ENCODE measurements at places on chromosomes 13 and 19.

GRCh38 chr13:44395976-44396694, 22.5 kb downstream of the SERP2 start:
- no peak for DNase-seq

- peak; percentile 74 for DNase-seq
Measured at GRCh38 chr19:52336117-52336790, at the start of gene ZNF610. TSS of gene ZNF610 (plus strand) at chr19:52336243. CDS start at chr19:52349173, 12,930 bp downstream.

GRCh38 chr19:16330368-16330801, 5.8 kb downstream of the KLF2 start:
- peak; percentile 82 for DNase-seq

GRCh38 chr19:49666120-49666444, 349 bp downstream of the BCL2L12 start:
- no peak for DNase-seq

GRCh38 chr13:21632196-21632595, 28.2 kb upstream of the MICU2 start:
- no peak for DNase-seq

DNA sequence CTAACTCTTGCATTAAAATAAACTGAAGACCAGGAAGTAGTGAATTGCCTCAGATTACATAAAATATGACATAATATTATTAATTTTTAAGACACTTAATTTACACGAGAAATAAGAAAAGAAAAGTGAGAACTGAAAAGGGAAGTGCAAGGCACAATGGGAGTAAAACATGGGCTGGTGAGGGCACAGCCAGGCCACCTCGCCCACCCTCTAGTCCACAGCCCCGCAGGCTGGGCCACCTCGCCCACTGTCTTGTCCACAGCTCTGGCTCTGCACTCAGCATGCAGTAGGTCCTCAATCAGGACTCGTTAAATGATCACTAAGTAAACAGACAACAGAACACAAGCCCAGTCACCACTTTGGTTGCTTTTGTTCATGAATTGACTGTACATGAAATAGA, 67.8 kb upstream of the ARHGEF7 start:
- DNase-seq = no peak

DNA sequence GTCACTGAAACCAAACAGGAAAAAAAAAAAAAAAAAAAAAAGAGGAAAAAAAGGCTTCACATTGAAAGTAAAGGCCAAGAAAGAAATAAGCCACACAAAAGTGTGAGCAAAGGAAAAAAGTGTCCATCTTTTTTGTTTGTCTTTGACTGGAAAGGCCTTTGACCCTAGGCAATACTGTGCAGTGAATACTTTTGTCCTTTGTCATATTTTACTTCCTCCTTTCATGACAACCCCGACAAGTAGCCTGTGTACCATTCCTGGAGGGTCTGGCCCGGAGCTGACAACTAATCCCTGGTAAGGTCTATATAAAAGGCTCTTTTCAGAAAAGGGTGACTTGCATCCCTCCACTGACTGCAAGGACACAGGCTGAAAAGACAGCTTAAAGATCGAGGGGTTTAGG, 12.9 kb upstream of the MICU2 start:
- DNase-seq = no peak
